Cerebellum (tissue), 4 donors: ENCODE measurements at places on chromosomes 7 and 10. TPM values are rescaled to one million over a fixed set of nuclear protein-coding genes. Genes with fewer than 3 reads are reported as not detected.

- DNase-seq, result no peak
Measured at GRCh38 chr10:95384011-95384704, 93.4 kb upstream of the PDLIM1 start.

DNA sequence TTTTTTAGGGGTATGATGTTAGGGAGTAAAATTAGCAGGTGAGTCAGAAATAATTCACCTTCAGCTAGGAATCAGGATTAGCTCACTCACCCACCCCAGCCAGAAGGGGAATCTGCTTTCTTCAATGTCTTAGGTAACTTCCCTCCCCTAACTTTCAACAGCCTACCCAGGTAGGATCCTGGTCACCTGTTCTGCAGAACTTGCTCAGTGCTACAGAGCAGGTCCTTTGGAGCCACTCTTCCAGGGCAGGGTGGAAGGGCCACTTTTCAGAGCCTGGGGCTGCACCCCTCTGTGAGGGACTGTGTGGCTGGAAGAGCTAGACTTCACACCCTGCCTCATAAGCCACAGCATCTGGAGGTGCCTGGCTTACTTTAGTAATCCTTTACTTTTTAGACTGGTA lies 58.1 kb downstream of the SHH start:
- DNase-seq, result no peak

- DNase-seq, result no peak
Measured at GRCh38 chr10:11181978-11182377, 164.3 kb downstream of the CELF2 start.

GRCh38 chr10:17206210-17206709 lies 4.8 kb upstream of the TRDMT1 start:
- DNase-seq, result peak; percentile 45

Gene ADCYAP1R1
- total RNA-seq, result 56.7 TPM

DNA sequence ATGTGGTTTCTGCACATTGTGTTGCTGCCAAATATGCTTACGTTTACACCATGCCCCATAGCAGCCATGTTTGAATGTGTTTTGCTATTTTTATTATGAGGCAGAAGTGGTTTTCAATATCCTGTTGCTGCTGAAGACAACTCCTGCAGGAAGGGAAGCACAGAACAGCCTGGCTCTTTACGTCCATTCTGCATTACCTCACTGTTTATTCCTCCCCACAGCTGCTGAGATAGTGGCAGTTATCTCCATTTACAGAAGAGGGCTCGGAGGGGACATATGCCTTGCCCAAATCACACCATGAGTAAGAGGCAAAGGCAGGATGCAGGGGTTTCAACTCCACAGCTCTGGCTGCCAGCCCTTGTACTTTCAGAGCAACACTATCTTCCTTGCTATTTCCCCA lies 35.3 kb downstream of the PLPP4 start:
- no peak for DNase-seq

Gene SPDYE16
- total RNA-seq, result 0.27 TPM

DNA sequence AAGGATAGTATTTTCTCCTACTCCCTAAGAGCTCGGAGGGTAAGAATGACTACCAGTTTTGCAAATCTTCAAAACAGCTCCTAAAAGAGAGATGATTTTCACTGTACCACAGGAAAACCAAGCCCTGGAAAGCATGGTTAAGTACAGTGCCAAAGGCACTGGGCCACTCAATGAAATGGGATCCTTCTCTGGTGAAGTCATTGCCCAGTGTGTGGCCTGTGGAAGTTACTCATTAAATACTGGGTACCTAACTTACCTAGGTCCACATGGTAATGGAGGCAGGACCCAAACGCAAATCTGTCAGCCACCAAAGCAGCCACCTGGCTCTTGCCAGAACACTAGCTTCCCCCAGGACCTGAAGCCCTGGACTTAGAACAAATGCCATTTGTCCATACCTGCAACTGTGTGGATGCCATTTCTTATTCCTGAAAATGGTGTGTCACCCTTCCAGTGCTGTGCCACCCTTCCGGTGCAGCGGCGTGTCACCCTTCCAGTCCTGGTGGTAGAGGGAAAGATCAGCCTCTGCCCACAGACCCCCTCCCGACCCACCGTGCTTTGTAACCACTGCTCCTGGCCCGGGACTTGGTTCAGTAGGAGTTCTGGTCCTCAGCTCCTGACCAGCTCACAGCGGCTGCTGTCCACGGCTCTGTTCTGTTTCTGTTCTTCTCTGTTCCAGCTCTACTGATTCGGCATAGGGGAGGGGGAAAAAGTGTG lies 659.2 kb downstream of the SDK1 start:
- DNase-seq, result no peak

DNA sequence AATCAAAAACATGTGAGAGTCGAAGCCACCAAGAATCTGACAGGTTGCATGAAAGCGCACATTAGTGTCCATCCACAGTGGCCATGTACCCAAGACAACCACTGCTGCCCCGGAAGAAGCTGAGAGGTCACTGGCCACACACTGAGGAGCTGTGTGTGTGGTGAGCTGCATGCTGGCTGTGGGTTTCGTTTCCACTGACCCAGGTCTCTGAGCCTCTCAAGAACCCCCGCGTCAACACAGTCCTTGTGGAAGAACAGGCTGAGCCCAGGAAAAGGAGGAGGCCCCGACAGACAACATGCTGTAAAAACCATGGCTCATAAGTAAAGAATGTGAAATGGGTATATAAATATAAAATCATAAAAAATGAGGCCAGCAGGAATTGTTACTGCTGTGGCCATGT lies 8.2 kb downstream of the VIPR2 start:
- DNase-seq, result no peak

DNA sequence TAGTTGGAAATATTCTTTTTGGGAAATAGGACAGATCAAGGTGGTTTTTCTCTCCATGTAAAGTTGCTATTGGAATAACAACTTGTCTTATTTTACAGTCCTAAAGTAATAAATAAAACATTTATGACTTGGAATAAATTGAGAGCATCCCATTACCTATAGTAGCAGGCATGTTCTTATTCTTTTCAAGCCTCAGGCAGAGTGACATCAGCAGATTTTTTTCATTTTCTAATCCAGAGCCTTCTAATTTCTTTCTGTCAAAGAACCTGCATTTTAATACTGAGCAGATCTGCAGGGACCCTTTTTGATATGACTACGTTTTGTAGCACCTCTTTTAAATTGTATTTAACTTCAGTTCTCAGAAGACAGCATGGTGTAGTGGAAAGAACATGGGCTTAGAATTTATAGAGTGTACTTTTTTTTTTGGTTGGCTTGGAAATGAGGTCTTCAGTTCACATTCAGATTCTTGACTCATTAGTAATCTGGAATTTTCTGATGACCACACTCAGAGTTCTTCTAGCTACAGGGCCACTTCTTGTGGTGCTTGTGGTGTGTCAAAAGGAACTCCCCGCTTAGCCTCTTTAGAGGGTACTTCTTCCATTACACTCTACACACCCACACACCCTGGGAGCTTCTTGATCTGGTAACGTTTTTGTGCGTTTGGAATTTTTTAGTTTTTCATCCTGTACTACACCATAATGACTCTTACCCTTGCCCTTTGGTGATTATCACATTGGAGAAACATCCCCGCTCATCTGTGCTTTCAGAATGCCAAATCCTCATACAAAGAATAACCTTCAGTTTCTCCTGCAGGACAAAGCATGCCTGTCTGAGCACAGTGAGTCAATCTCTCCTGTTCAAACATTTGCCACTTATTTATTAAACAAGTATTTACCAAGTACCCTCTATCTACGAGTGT lies 34.6 kb downstream of the AGK start:
- DNase-seq, result no peak

GRCh38 chr10:99629625-99629978 lies 9.4 kb upstream of the SLC25A28 start:
- DNase-seq, result no peak

- no peak for DNase-seq
Measured at GRCh38 chr7:7178906-7179305, 3.4 kb upstream of the C1GALT1 start.

- DNase-seq, result no peak
Measured at GRCh38 chr7:77531038-77531437, 6.1 kb upstream of the PTPN12 start.

Gene ELOVL3
- 0.18 TPM for total RNA-seq

Gene GPNMB
- total RNA-seq, result 5.2 TPM

DNA sequence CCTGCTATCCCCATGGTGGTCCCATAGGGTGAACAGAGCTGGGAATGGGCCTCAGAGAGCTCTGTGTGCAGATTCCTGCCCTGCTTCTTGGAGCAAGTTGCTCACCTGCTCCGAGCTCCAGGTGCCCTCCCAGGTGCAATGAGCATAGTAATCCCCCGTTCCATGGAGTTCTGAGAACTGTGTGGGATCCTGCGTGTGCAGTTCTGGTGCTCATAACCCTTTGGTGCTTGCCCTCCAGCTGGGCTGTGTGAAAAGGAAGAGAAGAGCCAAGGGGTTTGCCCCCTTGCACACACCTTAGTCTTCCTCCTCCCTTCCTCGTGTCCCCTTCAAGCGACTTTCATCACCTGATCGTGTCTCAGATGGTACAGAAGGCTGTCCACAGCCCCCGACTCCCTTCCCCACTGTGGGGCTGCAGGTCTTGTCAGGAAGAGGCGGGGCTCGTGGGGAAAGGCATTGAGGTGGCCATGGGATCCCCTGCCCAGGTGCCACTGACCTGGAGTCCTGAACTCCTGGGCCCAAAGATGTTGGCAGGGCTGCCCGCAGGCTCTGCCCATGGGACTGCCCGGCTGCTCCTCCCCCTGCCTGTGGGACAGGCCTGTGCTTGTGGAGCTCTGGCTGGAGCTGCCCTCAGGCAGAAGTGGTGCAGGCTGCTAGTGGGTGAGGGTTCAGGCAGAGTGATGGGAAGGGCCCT lies 21.9 kb upstream of the ZNF488 start:
- no peak for DNase-seq

GRCh38 chr10:84537447-84537931 lies 209.1 kb downstream of the CCSER2 start:
- peak; percentile 77 for DNase-seq

DNA sequence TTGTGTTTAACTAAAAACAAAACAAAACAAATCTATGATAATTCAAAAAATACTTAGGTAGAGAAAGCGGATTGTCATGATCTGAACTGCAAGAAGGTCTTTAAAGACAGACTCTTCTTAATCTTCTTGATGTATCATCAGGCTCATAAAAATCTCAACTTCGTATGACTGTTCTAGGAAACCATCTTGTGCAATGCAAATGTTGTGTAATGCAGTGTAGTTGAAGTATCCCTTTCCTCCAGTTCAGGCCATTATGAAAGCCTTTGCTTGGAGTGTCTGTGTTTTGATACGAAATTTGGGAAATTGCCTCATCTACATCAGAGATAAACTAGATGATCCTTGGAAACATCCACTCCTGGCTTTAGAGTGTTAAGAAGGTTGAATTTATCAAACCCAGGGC lies 30.9 kb downstream of the CDK1 start:
- no peak for DNase-seq

Gene HOXA11
- not detected for total RNA-seq
